CD4-positive, alpha-beta T cell treated with Interleukin-15 for 1 hour (primary cell): ENCODE measurements at places on chromosomes 3 and 15.

DNA sequence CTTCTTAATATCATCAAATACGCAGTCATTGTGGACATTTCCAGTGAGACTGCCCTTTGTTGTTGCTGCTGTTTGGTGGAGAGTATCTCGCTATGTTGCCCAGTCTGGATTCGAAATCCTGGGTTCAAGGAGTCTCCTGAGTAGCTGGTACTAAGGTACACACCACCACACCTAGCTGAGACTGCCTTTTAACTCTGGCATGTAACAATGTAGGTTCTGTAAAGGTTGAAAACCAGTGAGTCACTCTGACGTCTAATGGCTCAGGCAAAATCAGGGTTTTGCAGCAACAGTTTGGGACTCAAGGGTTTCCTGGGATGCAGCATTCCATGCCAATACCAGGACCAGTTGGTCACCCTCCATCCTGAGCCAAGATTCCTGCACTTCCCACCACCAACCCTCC lies 52.2 kb downstream of the AQP9 start:
- DNase-seq, result no peak

GRCh38 chr15:72801590-72802325 lies 18.2 kb upstream of the ADPGK start:
- DNase-seq, result no peak

- no peak for DNase-seq
Measured at GRCh38 chr3:58261954-58262666, 24.5 kb downstream of the ABHD6 start.

DNA sequence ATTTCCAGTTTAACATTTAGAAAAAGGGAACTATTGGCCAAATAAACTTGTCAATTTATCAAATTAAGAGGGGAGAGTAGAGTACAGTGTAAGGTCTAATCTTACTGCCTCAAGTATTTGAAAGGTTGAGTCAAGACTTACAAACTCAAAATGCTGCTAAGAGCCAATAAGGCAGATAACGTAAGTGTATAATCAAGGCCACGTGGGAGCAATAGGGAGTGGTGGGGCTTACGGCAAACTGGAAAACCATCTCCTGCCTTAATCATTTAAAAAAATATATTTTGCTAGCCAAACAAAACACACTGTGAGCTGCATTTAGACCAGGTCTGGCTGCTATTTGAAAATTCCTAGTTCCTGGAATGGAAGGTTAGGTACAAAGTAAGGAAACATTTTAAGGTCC lies 107.3 kb upstream of the FRMD4B start:
- no peak for DNase-seq

GRCh38 chr3:149179220-149179619 lies 42.4 kb downstream of the CP start:
- DNase-seq, result no peak

- no peak for DNase-seq
Measured at GRCh38 chr3:172061724-172062184, 22.4 kb downstream of the FNDC3B start.

- DNase-seq, result no peak
Measured at GRCh38 chr3:156516284-156516683, 38.6 kb downstream of the SSR3 start.

- DNase-seq, result no peak
Measured at GRCh38 chr3:114078126-114078525, 21.6 kb downstream of the QTRT2 start.

DNA sequence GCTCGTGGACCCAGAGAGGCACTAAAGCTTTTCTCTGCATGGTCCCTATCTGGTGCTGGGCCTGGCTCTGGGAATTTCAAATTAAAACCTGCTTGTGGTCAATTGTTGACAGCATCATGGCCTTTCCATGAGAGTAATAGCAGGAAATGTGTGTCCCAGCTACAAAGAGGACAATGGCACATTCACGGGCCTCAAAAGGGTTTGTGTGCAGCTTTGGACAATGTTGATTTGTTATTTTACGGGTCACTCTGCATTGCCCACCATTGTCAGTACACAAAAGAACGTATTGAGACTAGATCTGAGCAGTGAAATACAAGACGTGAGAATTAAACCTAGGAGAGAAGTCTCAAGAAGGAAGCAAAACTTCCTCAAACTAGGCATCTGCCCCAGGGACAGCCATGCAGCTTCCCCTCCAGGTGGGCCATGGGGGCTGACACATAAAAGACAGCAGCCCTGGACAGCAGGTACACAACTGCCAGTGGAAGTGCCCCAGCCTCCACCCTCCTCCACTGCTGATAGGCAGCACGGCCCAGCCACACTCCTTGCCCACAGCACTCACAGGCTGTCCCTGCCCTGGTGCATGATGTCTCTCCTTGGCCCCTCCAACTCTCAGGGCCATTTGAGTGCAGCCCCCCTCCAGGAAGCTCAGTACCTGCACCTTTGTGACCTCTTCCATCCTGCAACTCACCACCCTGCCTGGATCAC lies 15.9 kb upstream of the LTF start:
- no peak for DNase-seq

DNA sequence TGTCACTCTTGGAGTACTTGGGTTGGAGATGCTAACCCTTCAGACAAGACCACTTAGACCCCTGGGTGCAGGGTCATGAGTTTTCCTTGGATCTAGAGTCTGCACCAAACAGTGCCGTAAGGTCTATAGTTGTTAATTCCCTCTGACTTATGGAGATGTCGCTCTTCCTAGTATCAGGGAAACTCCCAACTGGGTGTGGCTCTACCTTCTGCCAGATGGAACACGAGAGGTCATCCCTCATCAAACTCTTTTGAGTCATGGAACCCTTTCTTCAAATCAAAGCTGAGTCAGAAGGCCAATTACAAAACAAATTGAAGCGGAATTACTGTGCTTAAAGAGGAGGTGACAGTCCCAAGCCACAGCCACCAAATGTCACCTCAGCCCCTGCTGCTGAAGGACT lies 514.9 kb upstream of the PROK2 start:
- DNase-seq, result no peak

DNA sequence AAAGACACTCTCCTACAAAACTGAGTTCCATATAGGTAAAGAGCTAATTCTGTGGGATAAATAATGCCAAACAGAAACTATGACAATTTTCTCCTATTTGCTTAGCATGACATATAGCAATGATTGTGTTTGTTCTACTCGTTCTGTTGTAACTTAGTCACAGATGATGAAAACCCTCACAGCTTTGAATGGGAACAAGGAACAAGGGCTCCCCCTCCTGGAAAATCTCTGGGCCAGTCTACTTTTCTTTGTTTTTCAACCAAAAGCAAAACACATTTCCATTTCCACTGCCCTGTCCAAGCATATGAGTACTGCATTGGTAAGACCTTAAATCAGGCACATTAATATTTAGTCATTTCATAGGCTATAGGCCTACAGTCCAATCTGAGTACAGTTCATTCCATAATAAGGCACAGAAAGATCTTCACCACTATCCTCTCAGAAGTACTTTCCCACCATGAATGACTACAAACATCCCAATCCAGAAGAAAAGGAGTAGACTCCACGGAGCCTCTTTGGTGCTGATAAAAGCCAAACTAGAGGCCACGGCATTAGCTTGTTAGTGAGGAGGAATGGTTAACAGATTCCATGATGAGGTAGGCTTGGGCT lies 67.1 kb downstream of the ATP8B4 start:
- DNase-seq, result peak; percentile 33

DNA sequence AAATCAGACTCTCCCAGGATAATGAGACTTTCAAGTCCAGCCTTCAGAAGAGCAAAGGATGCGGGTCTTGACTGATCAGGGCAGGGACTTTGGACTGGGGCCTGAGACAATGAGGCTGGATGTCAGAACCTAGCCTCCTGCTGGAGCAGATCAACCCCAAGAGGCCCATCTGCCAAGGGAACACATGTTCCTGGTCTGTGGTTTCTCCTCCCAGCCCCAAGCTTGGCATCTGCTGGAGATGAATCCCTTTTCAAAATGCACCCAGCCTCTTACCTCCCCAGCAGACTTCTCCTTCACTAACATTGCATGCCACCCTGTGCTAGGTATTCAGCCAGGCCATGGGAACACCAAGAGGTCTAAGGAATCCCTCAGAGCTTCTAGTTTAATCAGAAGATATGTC lies 43.7 kb upstream of the MFGE8 start:
- DNase-seq, result no peak

- DNase-seq, result no peak
Measured at GRCh38 chr3:73621388-73621787, 3.4 kb downstream of the PDZRN3 start.

GRCh38 chr3:77039606-77040171 lies at the start of gene ROBO2:
Gene ROBO2 (plus strand): TSS chr3:77040099. CDS start chr3:77040786, 687 bp downstream.
- no peak for DNase-seq

DNA sequence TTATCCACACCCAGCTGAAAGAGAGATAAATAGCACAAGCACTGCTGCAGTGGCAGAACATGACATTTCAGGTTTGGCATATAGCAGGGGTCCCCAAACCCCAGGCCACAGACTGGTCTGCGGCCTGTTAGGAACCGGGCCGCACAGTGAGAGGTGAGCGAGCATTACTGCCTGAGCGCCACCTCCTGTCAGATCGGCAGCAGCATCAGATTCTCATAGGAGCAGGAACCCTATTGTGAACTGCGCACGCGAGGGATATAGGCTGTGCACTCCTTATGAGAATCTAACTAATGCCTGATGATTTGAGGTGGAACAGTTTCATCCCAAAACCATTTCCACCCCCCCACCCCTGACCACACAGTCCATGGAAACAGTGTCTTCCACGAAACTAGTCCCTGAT lies 54.6 kb downstream of the CCR4 start:
- peak; percentile 30 for DNase-seq

- DNase-seq, result no peak
Measured at GRCh38 chr15:36911322-36911944, 188.9 kb downstream of the MEIS2 start.

DNA sequence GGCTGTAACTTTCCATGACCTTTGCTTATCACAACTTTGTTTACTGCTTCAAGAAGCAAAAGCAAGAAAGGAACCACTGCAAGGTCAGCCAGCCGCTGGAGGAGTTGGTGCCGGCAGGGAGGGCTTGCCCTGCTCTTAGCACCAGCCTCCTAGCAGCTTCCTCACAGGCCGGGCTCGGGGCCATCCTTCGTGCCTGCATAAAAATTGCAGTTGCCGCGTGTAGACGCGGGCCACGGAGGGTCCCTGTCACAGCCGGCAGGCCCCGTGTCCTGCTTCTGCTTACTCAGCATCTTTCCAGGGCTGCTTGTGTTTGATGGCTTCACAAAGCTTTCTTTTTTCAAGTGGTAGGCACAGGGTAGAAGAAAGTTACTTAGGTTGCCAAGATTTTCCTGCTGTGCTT lies 84.4 kb downstream of the PGPEP1L start:
- no peak for DNase-seq

DNA sequence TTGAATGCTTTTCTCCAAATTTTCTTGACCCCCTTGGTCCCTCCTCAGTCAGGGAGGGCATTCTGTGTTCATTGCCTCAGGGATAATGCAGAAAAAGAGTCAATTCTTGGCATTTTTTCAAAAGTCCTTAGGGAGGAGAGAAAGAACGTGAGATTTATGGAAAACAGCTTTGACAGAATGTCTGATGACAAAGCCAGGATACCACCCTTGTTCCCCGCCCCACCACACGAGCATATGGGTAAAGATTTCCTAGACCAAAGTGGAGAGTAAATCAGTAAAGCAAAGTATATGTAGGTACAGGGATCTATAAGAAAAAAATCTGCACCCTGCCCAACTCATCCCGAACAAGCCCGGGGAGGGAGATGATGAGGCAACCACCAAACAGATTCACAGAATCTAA lies 11.2 kb downstream of the SRGAP3 start:
- no peak for DNase-seq

DNA sequence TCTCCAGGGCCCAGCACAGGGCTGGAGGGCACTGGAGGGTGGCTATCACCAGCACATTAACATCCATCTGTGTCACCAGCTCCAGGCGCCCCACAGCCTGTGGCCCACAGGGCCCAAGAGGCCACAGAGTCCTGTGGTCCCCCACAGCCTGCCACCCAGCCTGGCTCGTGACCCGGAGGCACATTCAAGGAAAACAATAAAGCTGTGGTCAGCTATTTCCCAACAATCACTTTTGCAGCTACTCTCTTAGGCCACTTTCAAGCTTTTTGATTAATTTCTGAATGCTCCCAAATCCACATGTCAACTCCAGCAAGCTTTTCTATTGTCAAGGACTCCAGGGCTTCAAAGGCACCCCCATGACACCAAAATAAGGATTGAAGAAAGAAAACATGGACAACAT lies 16.7 kb downstream of the IDH2 start:
- DNase-seq, result no peak

DNA sequence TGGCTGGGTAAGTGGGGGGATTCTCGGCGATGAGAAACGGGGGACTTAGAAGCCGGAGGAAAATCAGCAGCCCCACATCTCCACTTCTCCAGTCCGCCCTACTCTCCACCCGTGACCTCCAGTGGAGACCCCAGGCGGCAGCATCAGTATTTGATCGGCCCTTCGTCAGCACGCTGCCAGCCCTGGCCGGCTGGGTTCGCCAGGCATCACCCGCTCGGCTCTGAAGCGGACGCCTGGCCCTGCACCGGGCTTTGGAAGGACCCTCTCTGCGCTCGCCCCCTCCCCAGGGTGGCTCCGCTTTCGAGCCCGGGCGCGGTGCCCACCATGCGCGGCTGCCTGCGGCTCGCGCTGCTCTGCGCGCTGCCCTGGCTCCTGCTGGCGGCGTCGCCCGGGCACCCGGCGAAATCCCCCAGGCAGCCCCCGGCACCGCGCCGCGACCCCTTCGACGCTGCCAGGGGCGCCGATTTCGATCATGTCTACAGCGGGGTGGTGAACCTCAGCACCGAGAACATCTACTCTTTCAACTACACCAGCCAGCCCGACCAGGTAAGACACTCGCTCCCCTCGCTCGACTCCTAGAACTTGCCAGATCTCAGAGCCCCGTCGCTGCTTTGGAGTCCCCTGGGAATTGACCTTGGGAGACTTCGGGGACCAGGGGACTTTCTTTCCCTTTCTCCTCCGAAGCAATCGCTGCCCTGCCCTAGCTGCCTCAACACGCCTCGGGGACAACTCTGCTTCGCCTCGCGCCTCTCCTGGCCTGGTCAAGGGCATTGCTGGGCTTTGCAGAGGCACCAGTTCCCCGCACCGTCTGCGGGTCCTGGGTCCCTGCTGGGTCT lies 561 bp downstream of the SIDT1 start:
- peak; percentile 52 for DNase-seq

- DNase-seq, result no peak
Measured at GRCh38 chr3:55984626-55985025, 483.6 kb downstream of the ERC2 start.

- no peak for DNase-seq
Measured at GRCh38 chr3:195757438-195757770, 36.6 kb downstream of the MUC20 start.
